ENCODE measurements at places on chromosomes 6 and 20.

DNA sequence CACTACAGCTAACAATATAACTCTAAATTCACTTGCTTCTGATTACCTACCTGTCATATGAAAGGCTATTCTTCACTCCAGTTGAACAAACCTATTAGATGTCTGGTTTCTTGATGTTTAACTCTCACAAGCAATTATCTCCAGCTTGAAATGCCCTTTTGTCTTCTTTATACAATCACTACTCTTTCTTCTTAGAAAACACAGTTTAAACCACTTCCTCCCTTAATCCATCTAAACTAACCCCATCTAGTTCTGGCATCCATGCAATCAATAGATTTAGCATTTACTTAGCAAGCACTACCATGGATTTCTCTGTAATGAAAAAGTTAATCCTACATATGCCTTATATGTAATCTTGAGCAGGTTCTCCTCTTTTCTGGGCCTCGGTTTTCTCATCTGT, 127.3 kb downstream of the ATXN1 start:
- DNase-seq, result no peak

DNA sequence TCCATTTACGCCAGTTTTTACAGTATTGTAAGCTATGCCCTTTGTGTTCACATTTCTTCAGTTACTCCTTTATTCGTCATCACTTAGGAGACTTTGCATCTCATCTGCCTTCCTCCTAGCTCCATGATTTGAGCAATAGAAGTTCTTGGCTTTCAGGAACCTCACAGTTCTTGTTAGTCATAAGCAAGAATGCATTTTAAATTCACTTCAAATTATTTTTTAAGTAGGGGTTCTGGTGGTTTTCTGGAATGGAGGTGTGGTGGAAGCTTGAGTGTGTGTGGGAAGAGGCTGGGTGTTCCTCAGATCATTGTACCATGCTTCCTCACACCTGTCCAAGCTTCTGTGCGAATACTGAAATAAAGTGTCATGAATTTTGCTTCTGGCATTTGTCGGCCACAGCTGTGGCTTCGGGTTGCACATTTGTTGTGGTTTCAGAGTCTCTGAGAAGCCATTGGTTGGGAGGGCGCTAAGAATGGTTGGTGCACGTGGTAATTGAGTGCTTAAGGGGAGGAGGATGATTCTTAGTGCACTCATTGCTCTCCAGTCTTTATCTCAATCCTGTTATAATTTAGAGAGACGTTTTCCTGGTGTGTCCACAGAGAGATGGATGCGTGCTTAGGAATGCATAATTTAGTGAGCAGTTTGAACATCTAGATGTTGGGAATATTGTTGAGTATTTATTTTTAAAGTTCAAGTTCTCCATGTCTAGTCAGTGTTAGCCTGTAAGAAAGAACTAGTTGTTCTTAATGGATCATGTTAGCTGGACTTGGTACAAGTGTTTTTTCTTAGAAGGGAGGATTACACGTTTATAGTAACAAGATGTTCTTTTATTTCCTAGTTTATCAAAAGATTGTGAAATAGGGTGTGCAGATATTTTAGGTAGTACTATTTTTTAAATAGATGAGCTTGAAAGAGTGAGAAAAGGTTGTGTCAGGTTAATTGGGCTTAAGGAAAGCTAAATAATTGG, 31.9 kb downstream of the FOXO3 start:
- peak; percentile 20 for DNase-seq

DNA sequence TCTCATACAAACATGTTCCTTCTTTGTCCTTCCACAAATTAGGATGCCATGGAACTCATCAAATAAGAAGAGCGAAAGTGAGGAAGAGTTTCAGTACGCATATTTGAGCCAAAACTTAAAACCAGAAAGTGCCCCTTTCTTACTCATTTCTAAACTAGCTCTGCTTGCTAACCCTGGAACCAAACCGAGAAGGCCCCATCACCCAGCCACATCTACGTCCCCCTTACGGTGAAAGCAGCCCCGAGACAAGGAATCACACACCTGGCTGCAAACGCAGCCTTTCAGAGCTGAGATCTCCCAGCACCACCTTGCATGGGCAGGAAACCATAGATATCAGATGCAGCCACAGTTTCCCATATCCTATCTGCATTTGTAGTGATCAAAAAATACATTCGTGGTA, 28.5 kb downstream of the TRERF1 start:
- no peak for DNase-seq

DNA sequence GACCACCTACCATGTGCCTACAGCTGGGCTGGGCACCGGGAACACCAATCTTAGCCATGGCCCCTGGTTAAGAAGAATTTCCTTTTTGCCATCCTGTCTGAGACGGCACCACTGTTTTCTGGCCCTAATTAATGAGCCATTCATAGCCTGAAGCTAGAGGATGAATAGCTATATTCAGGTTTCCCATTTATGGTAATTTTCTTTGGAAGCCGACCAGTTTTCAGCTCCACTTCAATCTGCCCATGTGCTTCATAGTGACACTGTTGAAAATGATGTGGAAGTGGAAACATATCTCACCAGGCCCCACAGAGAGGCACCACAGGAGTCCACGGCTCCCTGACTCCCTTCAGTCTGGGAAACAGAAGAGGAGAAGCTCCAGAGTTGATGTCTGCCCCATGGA, 22.6 kb upstream of the ULBP3 start:
- no peak for DNase-seq

- no peak for DNase-seq
Observed at GRCh38 chr6:28661097-28661713, 135.5 kb downstream of the GPX5 start.

- no peak for DNase-seq
Observed at GRCh38 chr6:113276601-113277000, 580.5 kb upstream of the MARCKS start.

DNA sequence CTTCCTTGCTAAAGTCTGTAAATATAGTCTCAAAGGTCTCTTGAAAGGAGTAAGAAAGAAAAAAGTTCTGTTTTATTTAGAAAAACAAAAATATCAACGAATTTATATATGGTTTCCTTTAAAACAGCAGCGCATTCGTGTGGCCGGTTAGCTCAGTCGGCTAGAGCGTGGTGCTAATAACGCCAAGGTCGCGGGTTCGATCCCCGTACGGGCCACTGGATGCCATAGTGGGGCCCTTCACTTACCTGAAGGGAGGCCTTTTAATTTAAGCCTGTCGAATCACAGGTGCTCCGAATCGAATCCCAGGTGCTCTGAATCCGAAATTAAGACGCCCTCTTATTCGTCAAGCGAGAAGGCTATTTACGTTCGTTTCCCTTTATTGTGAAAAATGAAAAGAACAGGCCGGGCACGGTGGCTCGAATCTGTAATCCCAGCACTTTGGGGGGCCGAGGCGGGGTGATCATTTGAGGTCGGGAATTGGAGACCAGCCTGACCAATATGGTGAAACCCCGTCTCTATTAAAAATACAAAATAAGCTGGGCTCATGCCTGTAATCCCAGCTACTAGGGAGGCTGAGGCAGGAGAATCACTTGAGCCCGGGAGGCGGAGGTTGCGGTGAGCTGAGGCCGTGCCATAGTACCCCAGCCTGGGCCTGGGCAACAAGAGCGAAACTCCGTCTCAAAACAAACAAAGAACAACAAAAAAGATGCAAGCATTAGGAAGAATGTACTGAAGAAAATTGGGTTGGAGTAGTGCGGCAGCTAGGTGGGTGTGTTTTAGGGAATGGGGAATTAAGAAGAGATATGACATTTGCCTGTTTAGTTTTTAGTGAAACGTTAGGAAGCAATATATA, 195.8 kb upstream of the ZNF184 start:
- peak; percentile 14 for DNase-seq

DNA sequence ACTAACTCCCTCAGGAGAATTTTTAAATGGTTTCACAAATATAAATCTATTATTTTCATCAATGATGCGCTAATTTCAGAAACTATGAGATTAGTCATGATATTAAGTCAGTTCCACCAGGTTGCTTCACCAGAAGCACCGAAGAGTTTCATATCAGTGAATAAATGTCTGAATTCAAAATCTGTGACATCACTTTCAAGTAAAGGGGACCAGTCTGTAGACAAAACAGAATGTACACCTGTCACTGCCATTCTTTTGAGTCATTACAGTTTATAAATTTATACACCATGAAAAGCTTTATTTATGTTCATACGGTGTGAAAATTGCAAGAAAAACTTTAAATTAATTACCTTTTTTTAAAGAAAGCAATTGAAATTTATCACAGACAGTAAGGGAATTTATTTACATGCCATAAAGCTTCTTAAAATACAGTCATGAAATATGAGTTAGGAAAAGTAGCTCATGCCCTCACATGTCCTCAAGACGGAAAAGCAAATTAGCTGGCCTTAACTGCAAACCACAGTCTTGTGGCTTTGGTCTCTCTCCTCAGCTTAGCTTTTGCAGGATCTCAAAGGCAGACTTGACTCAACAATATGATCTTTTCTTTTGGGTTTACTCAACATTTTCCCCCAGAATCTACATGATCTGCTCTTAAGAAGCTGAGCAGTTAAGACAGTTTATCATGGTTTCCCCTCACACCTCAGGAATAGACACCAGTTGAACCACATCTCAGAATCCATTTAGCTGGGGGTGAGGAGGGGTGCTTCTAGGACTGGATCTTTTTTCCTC, 177.7 kb upstream of the MCHR2 start:
- DNase-seq, result peak; percentile 50

- no peak for DNase-seq
Observed at GRCh38 chr6:157620944-157621343, 202.1 kb upstream of the SNX9 start.
